ENCODE measurements at places on chromosomes 1 and 21.

- DNase-seq = no peak
Observed at GRCh38 chr1:15153842-15154479, 414 bp downstream of the TMEM51 start.

GRCh38 chr1:109762039-109762585, 1.6 kb downstream of the EPS8L3 start:
- no peak for DNase-seq

DNA sequence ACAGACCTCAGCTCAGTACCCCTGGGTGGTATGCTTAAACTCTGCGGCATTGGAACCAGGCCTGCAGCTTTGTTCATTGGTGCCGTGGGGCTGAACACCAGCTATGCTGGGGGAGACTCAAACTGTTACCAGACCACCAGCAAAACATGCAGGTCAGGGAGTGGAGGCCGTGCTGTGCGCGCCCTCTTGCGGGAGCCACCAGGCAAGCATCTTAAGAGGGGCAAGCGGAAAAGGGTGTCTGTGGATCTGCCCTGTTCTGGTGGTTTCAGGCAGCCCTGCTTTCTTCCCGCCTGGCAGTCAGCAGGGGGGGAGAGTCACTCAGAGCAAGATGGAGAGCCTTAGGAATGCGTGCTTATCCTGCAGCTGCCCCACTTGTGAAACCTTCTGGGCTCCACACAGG, 276.9 kb upstream of the ZRANB2 start:
- DNase-seq = no peak

DNA sequence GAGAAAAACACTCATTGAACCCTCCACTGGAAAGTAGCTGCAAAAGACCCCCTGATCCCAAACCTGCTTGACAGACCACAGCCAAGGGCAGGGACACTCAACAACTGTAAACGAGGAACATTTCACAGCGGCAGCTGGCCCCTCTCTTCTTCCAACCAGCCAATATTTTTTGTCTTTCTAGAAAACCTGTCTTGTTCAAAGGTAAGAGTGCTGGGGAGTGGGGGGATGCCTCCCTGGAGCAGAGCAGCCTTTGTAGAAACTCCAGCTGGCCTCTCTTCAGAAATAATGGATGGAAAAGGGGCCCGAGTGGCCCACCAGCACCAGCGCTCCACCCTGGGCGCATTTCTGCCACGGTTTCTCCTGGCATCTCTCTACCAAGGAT, 384.0 kb downstream of the RRAGC start:
- no peak for DNase-seq

DNA sequence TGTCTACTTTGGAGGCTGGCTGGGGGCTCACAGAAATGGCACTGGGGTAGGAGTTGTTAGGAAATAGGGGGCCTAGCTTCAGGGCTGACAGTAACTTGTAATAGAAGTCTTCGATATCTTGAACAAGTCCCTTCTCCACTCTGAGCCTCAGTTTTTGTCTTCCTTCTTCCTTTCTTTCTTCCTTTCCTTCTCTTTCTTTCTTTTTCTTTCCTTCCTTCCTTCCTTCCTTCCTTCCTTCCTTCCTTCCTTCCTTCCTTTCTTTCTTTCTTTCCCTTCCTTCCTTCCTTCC, 12.9 kb downstream of the BTG2 start:
- no peak for DNase-seq

- DNase-seq = no peak
Observed at GRCh38 chr21:21029164-21029563, 31.0 kb downstream of the NCAM2 start.

- no peak for DNase-seq
Observed at GRCh38 chr1:17181781-17182464, 23.0 kb upstream of the PADI1 start.

GRCh38 chr21:29181799-29182470, 51.5 kb downstream of the MAP3K7CL start:
- DNase-seq = no peak

DNA sequence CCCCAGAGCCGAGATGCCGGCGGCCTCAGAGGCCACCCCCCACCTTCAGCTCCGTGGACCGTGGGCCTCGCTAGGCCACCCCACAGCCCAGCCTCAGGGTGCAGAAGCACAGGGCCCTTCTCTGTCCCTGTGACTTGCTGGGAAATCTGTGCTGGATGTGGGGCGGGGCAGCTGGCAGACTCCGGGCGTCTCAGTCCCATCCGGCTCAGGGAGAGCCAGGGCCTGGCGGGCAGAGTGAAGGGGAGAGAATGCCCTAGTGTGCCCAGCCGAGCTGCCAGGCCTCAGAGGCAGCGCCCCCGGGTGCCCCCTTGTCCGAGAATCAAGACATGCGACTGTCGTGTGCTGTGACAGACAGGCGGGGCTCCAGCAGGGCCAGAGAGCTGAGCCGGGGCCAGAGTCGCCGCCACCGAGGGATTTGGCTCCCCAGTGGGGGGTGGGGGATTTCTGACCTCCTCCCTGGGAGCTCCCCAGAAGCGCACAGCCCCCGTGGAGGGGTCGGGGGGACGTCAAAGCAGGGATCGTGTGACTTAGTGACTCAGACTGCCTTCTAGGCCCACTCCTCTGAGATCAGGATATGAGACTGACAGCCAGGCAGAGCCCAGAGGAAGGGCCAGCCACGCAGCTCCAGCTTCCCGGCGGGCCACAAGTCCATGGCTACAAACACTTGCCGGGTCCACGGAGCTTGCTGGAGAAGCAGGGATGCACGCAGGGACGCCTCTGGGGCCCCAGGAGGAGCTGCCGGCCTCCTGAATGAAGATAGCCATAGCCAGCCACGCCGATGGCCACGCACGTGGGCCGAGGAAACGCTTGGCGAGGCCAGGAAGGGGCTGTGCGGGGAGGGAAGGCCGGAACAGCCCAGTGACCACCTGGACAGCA, 11.9 kb downstream of the COL6A1 start:
- no peak for DNase-seq

DNA sequence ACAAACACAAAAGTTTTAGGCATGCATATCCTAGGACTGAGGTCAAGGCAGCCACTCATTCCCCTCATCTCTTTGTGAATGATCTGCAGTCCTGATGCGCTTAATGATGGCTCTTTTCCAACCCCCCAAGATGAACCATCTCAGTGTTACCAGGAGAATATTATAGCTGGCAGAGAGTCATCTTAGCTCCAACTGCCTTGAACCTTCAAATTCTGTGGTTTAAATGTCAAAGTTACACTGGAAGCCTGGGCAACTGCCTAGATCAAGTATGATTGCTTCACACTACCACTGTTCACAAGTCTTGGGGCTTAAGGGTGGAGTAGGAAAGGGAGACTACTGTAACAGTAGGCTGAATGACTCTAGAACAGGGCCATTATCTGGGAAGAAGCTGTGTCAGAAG, 8.0 kb upstream of the MYBPHL start:
- no peak for DNase-seq

DNA sequence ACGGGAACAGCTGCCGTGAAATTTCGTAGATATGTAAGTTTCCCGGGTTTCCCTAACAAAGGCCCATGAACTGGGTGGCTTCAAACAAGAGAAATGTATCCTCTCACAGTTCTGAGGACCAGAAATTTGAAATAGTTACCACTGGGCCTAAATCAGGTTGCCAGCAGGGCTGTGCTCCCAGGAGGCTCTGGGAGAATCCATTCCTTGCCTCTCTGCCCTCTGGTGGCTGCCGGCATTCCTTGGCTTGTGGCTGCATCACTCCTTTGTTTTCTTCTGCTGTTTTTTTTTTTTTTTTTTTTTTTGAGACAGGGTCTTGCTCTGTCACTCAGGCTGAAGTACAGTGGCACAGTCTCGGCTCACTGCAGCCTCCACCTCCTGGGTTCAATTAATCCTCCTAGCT, 23.7 kb downstream of the UMODL1 start:
- DNase-seq = no peak
